ENCODE measurements at places on chromosomes 12 and 14. TPM values are rescaled to one million over a fixed set of nuclear protein-coding genes. Genes with fewer than 3 reads are reported as not detected.

GRCh38 chr14:88324491-88324890, 1.4 kb upstream of the KCNK10 start:
- H3K36me3 ChIP-seq = no peaks in the 10 kb centered on the region
- H3K4me1 ChIP-seq = peaks cover 25% of the 10 kb centered on the region
- no peak for DNase-seq
- H3K27me3 ChIP-seq = peaks cover 18% of the 10 kb centered on the region
- no peak overlapping the region for H3K27ac ChIP-seq

DNA sequence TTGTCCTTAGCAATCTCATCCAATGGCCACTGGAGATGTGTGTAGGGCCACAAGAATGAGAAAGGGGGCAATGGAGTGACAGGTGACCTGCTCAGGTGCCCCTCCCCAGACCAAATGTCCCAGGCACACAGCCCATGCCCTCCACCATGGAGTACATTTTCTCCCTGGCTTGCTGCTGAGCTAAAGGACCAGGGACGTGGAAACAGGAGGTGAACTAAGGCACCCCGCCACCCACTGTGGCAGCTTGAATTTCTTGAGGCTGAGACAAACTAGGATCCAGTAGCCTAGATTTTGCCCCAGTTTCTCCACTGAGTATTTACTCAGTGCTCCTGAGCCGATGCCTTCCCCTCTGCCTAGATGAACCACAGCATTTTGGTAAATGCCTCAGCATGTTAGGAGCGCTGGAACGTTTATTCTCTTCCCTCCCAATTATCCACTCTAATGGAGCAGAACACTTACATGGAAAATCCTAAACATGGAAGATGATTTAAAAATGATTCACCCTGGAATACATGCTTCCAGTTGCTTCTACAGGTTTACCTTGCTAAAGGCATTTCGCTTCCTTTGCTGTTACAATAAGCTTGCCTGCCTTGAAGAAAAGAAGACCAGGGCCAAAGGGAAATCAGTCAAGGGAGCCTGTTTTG, 198.0 kb downstream of the ZFP36L1 start:
- H3K27ac ChIP-seq = no peak overlapping the region
- DNase-seq = no peak
- H3K4me3 ChIP-seq = no peak overlapping the region
- H3K4me1 ChIP-seq = peaks cover 40% of the 10 kb centered on the region

DNA sequence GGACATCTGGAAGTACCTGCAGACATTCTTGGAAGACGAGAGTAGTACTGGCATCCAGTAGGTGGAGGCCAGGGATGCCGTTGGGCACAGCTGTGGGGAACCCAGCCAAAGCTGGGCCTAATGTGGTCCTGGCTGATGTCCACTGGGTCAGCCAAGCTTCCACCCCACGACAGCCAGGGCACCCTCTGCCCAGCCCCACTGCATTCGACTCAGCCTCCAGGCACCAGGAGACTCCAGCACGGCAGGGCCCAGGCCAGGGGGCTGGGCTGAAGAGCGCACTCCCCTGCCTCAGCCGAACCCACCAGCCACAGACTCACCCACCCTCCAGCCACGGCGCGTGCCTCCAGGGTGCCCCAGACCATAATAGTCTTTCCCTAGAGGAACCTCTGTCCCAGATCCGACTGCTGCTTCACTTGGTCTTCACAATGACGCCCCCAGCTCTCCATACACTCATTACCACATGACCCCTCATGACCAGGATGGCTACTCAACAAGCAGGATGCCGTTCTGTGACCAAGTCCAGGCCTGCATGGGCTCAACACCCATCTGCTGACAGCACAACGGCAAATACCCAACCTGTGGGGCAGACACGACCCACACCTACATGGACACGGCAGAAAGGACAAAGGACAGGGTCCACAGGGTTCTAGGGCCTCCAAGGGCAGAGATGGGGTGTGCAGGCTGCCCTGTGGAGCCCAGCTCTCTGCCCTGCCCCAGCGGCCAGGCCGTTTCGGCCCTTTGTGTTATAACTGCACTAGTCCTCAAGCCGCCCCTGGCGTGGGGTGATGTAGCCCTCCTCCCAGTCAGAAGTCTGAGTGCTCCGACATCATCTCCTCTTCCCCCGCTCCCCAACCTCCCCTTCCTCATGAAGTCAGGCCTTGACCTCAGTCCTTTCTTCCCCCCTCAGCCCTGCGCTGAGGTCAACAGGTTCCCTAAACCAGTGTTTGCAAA, 22.8 kb downstream of the ITPK1 start:
- no peaks in the 10 kb centered on the region for H3K36me3 ChIP-seq
- peak overlapping the region; percentile 2 for H3K27ac ChIP-seq
- H3K4me1 ChIP-seq = peaks cover 59% of the 10 kb centered on the region
- H3K27me3 ChIP-seq = no peaks in the 10 kb centered on the region
- H3K4me3 ChIP-seq = no peak overlapping the region

DNA sequence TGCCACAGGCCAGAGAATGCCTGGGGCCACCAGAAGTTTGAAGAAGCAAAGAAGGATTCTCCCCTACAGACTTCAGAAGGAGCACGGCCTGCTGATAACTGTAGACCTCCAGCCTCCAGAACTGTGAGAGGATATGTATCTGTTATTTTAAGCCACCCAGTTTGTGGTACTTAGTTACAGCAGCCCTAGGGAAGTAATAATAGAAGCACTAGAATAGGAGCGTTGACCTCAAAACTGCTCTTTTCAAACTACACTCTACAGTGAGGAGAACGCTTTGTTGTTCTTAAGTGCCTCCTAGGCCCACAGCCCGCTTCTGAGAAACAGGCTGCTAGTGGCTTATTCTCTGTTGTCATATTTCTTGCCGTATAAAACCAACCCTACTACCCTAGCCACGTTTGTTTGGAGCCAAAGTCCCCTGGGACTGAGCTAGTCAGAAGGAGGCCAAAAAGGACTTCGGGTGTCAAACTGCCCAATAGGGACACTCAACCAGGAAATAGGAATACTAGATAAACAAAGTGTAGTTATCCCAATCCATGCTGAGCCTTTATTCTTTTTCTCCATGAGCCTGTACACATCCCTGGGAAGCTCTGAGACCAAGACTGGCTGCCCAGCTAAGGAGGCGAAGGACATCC, 38.5 kb upstream of the FRS2 start:
- peak overlapping the region; percentile 53 for H3K27ac ChIP-seq
- H3K36me3 ChIP-seq = no peaks in the 10 kb centered on the region
- no peak for DNase-seq
- H3K4me1 ChIP-seq = no peaks in the 10 kb centered on the region
- no peak overlapping the region for H3K4me3 ChIP-seq

DNA sequence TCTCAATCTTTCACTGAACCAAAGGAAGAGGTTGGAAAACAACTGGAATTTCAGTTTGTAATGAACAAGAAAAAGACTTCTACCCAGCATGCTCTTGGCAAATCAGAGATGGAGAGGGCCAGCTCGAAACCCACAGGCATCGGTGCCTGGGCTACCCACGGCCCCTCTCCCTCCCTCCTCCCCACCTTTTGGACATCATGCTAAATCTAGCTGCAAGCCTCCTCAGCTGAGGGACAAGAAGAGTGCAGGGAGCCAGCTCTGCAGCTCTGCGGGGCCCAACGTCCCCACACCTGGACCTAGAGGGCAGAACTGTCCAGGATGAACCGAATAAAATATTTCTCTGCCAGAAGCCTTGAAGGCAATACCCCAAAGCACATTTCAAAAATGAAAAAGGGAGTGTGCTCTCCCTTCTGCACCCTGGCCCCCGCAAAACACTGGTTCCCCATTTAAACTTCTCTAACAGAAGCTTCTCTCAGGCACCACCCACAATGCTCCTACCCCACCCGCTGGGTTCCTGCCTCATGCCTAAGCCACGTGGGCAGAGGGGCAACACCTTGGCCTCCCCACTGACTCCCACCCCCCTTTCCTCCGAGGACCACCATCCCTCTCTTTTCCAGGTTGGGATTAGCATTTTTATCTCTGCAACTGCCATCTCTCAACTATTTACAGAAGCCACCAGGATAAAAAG, 8.2 kb downstream of the CAMKK2 start:
- H3K27me3 ChIP-seq = no peaks in the 10 kb centered on the region
- H3K27ac ChIP-seq = peak overlapping the region; percentile 15
- H3K36me3 ChIP-seq = peaks cover 19% of the 10 kb centered on the region
- H3K4me1 ChIP-seq = peaks cover 29% of the 10 kb centered on the region

DNA sequence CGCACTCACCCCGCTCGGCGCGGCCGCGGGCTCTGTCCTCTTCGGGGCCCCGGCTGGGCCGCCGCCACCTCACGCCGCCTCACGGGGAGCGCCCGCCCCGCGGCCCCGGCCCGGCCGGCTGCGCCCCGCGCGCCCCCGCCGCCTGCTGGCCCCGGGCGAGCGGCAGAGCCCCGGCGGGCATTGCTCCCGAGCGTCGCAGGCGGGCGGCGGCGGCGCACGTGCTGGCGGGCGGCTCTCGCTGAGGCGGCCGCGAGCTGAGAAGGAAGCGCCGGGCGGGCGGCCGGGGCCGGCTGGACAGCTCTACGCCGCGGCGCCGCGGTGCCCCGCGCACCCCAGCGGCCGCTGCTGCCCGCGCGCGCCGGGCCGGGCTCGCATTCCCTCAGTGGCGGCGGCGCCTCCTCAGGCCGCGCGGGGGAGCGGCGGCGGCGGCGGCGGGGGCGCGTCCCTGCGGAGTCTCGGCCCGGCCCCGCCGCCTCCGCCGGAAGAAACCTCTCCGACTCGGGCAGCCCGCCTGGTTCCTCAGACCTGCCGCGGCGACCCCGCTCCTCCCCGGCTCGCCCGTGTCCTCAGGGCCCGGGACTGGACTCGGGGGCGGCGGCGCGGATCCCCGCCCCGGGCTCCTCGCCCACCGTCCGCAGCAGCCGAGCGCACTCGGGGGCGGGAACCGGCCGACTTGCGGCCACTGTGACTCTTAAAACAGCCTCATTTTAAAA, at the start of gene PITPNM2:
TSS of gene PITPNM2 (minus strand) at position 347 of the 713 bp plus-strand sequence. CDS start 116,500 bp downstream, outside the sequence.
- no peaks in the 10 kb centered on the region for H3K36me3 ChIP-seq
- H3K4me1 ChIP-seq = peaks cover 24% of the 10 kb centered on the region
- H3K27me3 ChIP-seq = no peaks in the 10 kb centered on the region
- peak within 1 kb of the TSS; percentile 76 for H3K4me3 ChIP-seq

DNA sequence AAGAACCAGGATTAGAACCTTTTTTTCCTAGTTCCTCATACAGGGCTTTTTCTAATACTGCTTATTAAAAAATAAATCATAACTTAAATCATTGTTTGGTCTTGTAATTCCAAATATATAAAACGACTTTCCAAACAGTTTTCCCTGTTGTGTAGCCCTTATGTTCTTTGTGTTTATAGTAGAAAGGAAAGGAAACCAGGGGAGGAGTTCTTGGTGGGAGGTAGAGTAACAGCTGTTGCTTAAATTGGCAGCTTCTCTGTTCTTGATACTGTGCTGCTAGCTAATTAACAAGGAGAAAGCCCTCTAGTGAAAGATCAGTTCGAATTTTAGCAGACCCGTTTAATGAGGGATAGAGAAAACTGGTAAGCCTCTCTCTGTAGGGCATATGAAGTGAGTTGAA, 15.0 kb downstream of the SRP54 start:
- no peaks in the 10 kb centered on the region for H3K4me1 ChIP-seq
- peaks cover 58% of the 10 kb centered on the region for H3K36me3 ChIP-seq
- peak; percentile 4 for DNase-seq

GRCh38 chr12:19239616-19240234, 110.2 kb downstream of the PLEKHA5 start:
- H3K4me1 ChIP-seq = peaks cover 61% of the 10 kb centered on the region
- no peaks in the 10 kb centered on the region for H3K27me3 ChIP-seq
- no peak overlapping the region for H3K4me3 ChIP-seq

GRCh38 chr14:64764641-64765520, 60.7 kb downstream of the PLEKHG3 start:
- no peaks in the 10 kb centered on the region for H3K27me3 ChIP-seq
- peaks cover 47% of the 10 kb centered on the region for H3K4me1 ChIP-seq
- peak overlapping the region; percentile 34 for H3K4me3 ChIP-seq
- DNase-seq = peak; percentile 94

DNA sequence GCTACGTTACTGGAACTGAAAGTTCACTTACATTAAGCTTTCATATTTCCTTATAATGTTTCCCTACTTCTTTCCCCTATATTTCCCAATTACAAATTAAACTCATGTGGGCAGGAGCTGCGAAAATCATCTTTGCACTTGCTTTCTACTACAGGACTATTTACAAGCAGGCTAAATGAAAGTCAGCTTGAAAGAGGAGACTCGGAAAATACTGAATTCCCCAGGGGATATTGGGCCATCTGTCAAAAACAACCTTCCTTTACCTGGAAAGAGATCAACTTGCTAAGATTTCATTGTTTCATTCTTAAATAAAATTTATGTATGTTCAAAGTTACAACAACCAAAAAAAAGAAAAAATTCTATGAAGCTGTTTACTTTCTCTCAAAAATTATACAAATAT, 92.8 kb upstream of the BBS10 start:
- H3K4me3 ChIP-seq = no peak overlapping the region
- H3K27me3 ChIP-seq = no peaks in the 10 kb centered on the region
- DNase-seq = no peak
- H3K36me3 ChIP-seq = no peaks in the 10 kb centered on the region

- no peaks in the 10 kb centered on the region for H3K4me1 ChIP-seq
- no peak for DNase-seq
- H3K27ac ChIP-seq = no peak overlapping the region
- no peaks in the 10 kb centered on the region for H3K27me3 ChIP-seq
These were observed 148.5 kb downstream of the GLT1D1 start for GRCh38 chr12:129001826-129002225.

- peaks cover 39% of the 10 kb centered on the region for H3K36me3 ChIP-seq
- no peak overlapping the region for H3K27ac ChIP-seq
- DNase-seq = no peak
- H3K27me3 ChIP-seq = no peaks in the 10 kb centered on the region
These were observed 128.7 kb upstream of the GARIN2 start for GRCh38 chr14:67060546-67060945.

GRCh38 chr14:59395672-59396071, 69.5 kb downstream of the GPR135 start:
- H3K4me3 ChIP-seq = no peak overlapping the region
- no peaks in the 10 kb centered on the region for H3K36me3 ChIP-seq
- DNase-seq = no peak

DNA sequence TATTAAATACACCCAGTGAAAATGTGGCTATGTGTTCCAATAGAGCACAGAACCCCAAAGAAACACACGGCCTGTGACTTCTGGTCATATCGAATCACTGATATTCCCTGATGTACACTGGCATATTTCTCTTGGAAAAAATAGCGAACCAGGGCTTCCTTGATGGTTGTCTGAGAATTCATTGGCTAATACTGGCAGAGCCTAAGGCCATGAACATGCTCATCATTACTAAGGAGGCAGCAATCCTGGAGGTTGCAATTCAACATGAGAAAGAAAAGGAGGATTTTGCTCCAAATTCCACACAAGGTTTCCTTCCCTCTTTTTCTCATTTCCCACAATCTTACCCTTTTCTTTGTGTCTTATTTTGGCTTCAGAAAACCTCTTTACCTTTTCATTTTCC, 212.9 kb upstream of the HMGA2 start:
- no peaks in the 10 kb centered on the region for H3K4me1 ChIP-seq
- H3K36me3 ChIP-seq = no peaks in the 10 kb centered on the region
- no peaks in the 10 kb centered on the region for H3K27me3 ChIP-seq
- no peak overlapping the region for H3K27ac ChIP-seq
- H3K4me3 ChIP-seq = no peak overlapping the region
- DNase-seq = no peak

GRCh38 chr12:91769736-91770135, 375.9 kb downstream of the BTG1 start:
- no peaks in the 10 kb centered on the region for H3K27me3 ChIP-seq
- H3K27ac ChIP-seq = no peak overlapping the region
- H3K36me3 ChIP-seq = no peaks in the 10 kb centered on the region
- H3K4me3 ChIP-seq = no peak overlapping the region
- H3K4me1 ChIP-seq = peaks cover 7% of the 10 kb centered on the region

- H3K27me3 ChIP-seq = no peaks in the 10 kb centered on the region
- no peaks in the 10 kb centered on the region for H3K36me3 ChIP-seq
- H3K4me1 ChIP-seq = no peaks in the 10 kb centered on the region
- no peak for DNase-seq
These were observed 156.5 kb downstream of the KCNK10 start for GRCh38 chr14:88166616-88167015.

Gene VSIG10
- total RNA-seq = 29.4 TPM

Gene CAPZA3
- not detected for total RNA-seq

Gene RNFT2
- 12.7 TPM for total RNA-seq

Gene AKAP3
- not detected for total RNA-seq

Gene WNT1
- total RNA-seq = not detected

Gene CPNE6
- not detected for total RNA-seq

All from stomach (tissue), 19 donors.